GM23248 (cell line): ENCODE measurements at places on chromosomes 4 and X.

- no peaks in the 10 kb centered on the region for H3K36me3 ChIP-seq
- no peaks in the 10 kb centered on the region for H3K4me1 ChIP-seq
Observed at GRCh38 chr4:170122252-170122651, 32.5 kb upstream of the AADAT start.

- H3K27ac ChIP-seq = no peak overlapping the region
- H3K36me3 ChIP-seq = no peaks in the 10 kb centered on the region
- no peak for DNase-seq
Observed at GRCh38 chr4:174859904-174860303, 30.9 kb upstream of the GLRA3 start.

DNA sequence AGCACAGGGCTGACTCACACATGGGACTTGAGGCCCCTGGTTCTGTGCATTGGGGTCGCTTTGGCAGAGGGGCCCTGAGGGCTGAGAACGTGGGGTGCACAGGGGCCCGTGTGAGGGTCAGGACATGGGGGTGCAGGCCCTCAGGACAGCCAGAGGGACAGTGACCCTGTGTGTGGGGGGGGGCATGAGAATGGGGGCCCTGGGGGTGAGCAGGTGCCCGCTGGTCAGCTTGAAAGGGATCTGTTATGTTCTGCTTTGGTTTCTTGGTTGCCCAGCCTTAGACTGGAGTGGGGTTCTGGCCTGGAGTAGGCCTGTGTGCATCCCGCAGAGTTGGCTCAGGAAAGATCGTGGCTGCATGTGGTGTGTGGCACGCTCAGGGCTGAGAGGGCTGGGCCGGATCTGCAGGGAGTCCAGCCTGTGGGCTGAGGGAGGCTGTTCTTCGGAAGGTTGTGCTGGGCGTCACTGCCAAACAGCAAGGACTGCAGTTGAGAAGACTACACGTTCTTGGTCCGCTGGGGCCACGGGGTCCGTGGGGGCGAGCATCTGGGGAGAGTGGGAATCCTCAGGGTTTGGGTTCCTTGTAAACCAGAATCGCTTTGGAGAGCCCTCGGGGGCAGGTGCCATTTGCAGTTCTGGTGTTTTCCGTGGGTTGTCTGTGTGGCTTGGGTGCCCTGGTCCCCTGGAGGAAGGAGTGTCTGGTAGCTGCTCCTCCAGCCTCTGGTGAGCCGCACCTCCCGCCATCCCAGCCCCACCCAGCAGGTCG, 15.2 kb upstream of the UVSSA start:
- H3K36me3 ChIP-seq = peaks cover 18% of the 10 kb centered on the region; the same call in 1 of the 2 replicates
- H3K27me3 ChIP-seq = no peaks in the 10 kb centered on the region
- no peaks in the 10 kb centered on the region for H3K4me1 ChIP-seq
- DNase-seq = no peak
- no peak overlapping the region for H3K4me3 ChIP-seq

GRCh38 chr4:109752525-109752924, 22.7 kb upstream of the PLA2G12A start:
- no peaks in the 10 kb centered on the region for H3K4me1 ChIP-seq
- DNase-seq = no peak
- no peaks in the 10 kb centered on the region for H3K27me3 ChIP-seq
- no peaks in the 10 kb centered on the region for H3K36me3 ChIP-seq
- H3K27ac ChIP-seq = no peak overlapping the region

DNA sequence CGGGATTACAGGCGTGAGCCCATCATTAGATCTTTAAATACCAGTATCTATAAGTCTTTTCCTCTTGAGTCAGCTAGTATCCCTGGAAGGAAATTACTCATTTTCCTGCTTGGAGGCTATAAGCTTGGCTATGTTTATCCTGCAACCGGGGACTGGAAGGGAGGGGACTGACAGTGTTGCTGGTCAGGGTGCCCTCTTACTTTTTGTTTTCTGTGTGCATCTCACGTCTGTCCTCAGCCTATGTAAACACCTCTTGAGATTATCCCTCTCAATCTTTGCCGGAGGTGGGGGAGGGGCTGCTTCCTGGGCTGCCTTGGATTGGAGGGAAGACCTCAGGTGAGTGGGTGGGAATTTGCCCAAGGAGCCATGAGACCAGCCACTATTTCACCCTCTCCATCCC, 37.0 kb downstream of the HTT start:
- H3K27ac ChIP-seq = no peak overlapping the region
- H3K4me3 ChIP-seq = no peak overlapping the region
- peaks cover 7% of the 10 kb centered on the region for H3K36me3 ChIP-seq

DNA sequence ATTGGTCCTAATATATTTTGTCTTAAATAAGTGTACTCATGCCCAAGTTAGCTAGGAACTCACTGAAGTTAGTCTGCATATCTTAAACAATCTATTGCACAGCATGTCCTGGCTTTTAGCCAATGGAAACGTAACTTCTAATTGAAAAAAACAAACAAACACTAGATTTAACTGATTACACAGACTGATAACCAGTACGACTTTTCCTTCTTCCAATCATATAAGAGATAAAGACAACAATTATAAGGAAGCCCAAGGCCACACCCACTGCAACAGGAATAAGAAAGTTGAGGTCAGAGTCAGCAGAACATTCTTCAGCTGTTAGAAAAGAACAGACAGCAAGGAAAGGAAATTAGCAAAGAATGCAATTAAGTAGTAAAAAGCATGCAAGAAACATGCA, 40.8 kb downstream of the LAMP2 start:
- no peak overlapping the region for H3K4me3 ChIP-seq
- DNase-seq = no peak
- H3K36me3 ChIP-seq = no peaks in the 10 kb centered on the region
- H3K4me1 ChIP-seq = peaks cover 13% of the 10 kb centered on the region; the same call in 1 of the 2 replicates
- H3K27ac ChIP-seq = no peak overlapping the region
